ENCODE measurements at places on chromosomes 5 and 9.
A peak's percentile ranks its signal among the peaks of the same experiment; 100 is the strongest.

DNA sequence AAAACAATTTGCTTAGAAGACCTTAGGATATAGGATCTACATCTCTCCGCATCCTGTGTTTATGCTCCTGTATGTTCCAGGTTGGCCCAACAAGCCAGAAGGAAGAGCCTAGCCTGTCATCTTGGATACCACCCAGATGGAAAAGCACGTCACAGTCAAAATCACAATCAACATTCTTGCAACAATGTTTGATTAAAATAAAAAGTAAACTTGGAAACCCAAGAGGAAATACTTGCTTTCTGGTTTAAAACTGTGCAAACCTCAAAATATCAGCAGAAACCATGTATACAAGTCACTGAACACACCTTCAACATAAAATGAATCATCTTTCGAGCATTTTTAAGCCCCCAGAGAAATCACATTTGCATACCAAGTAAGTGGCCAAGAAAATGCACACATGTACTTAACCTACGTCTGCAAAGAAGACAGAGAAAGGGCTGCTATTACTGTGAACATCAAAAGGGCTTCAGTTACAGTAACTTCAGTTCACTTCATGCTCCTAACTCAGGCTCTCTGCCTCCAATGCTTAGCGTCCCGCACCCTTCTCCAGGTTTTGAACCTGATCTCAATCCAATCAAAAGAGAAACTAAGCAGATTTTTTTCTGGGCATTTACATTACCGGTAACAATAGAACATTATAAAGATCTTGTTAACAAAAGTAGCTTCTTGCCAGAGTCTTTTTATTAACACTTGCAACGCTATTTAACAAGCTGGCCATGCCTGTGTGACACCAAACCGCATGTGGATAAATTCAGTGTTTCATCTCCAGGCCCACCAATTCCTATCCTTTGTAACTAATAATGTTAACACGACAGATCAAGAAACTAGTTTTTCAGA lies 1.3 kb downstream of the ENC1 start:
- no peak for DNase-seq

DNA sequence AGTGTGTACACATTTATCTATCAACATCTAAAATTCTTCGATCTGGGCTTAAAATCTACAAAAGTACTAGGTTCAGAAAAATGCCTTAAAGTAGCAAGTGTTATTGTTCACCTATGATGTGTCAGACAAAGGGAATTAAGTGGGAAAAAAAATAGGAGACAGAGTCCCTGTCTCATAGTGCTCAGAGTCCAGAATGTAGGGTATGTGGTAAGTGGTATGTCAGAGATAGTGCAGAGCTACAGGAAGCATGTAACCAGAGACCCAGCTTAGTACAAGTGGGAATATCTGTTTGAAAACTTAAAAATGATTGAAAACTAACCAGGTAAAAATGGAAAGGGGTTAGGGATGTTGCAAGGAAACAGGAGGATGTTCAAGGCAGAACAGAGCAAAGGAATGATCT lies 482.8 kb downstream of the ELAVL2 start:
- no peak for DNase-seq

DNA sequence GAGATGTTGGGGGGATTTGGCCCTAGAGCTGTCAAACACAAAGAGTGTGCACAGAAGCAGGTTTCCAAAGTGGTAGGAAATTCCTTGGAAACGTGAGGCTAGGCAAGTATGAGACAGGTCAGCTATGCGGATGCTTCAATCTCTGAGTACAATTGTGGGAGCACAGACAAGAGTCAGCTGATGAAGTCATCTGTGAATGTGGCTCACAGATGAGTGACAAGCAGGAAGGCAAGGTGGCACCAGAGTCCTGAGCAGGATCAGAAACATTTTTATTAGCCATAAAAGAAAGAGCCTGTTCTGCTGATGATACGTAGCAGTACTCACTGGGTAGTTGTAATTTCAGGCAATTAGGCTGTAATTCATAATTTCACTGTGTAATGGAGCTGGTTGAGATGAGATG lies 117.0 kb downstream of the DCP2 start:
- no peak for DNase-seq

DNA sequence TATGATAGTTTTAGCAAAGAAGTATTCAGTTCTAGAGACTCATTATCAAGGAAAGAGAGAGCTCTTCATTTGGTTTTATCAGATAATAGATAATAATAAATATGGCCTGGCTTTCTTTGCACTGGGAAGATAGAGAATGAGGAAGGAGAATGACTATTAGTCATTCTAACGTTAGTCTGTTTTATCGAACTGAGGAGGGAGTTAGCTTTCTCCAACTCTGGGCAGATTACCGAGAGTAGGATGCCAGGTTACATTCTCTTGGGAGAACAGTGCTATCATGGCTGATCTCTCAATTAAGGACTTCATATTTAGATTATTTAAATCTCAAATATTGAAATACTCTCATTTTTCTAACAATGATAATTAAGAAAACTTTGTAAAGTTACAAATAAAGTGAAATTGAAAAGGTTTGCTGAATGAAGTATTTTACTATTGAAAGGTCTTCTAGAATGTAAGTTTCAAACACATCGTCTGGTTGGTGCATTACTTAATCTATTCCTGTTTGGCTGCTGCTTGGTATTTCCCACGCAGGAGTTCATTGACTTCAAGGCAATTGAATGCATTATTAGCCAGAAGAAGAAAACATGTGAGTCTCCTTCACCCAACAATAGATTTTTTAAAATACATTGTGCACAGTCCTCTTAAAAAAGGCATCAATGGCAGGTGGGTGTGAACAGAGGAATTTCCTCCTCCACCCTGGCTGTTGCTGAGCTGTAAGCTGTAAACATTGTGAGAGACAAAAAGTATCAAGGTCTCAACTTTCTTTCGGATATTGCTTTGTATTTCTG lies 140.8 kb downstream of the C9orf152 start:
- no peak for DNase-seq

DNA sequence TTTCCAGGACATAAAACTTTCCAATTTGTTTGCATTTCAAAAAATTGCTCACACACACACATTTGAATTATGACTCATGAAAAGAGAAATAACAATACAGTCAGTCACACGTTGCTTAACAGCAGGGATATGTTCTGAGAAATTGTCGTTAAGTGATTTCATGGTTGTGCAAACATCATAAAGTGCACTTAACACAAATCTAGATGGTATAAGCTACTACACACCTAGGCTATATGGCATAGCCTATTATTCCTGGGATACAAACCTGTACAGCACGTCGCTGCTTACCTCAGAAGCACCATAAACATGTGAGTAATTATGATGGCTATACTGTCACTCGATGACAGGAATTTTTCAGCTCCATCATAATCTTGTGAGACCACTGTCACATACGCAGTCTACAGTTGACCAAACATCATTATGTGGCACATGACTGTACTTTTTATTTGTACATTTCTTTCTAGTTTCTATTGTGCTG lies 378.2 kb downstream of the ACTL7B start:
- DNase-seq: no peak

DNA sequence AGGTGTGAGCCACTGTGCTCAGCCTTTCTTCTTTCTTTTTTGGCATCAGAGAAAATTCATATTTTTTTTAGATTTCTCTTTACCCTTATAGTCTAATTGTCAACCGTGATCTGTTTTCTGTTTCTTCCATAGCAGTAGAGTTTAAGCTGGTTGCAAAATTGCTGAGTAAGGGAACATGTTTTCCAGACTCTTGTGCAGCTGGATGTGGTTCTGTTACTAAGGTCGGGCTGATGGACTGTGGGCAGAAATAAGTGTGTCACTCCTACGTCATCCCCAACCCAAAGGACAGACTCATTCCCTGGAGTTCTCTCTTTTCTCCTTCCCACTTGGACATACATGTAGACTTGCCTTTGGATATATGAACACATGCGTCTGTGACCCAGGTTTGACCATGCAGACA lies 64.1 kb upstream of the GOLM1 start:
- DNase-seq: no peak

DNA sequence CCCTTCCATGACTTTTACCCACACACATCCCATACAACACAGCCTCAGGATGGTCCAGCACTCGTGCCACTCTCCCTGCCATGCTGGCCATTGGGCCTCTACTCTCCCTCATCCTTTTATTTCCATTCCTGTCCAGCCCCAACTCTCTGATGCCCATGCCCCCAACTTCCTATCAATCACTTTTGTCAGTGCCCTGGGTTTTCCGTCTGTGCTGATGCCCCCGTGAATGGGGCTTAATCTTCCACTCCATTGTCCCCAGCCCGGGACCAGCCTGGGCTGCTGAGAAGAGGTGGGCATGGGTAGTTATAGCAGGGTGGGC lies 12.6 kb upstream of the ACSL6 start:
- no peak for DNase-seq

- no peak for DNase-seq
Observed at GRCh38 chr9:86062845-86063693, 36.3 kb downstream of the GOLM1 start.

GRCh38 chr5:169408171-169408570 lies 107.2 kb upstream of the SLIT3 start:
- DNase-seq: no peak

DNA sequence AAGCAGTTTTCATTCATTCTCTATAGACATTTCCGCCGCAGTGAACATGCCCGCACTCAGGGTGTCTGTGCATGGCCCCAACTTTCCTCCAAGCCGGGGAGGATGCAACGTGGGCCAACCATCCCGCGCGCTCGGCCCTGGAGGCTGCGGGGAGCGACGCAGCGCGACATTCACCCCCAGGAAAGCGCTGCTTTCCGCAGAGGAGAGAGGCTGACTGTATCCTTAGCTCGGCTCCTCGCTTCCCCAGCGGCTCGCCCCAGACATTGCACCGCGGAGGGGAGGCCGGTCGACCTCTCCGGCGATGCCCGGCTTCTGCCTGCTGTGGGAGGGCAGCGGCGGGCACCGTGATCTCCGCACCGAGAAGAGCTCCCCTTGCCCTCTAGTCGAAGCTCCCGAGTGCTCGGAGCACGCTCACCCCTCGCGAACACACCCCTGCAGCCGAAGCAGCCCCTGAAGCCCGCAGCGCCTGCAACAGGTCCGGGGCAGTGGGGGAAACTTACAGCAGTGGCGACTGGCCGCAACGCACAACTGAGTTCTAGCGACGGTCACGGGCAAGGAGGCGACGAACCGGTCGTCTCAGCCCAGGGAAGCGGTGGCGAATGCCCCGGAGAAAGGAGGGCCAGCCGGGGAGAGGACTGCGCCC lies 600 bp downstream of the ENC1 start:
- DNase-seq: no peak

GRCh38 chr5:134289509-134290113 lies 63.7 kb upstream of the PPP2CA start:
- peak; percentile 4 for DNase-seq

DNA sequence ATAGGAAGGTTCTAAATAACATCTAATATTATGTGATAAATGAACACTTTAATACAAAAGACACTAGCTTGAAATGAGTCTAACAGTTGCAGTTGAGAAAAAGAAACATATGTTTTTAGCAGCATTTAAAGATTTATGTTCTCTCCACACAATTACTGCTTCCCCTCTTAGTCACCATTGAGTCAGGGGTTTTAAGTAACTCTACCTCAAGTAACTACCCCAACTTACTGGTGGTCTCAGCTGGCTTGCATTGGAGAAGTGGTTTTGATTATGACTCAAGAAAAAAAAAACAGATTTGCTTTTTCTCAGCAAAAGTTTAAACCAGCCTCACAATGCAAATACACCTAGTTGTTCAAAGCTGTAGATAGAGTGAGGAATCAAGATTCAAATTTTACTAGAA lies 1216.5 kb upstream of the CDH9 start:
- DNase-seq: no peak

DNA sequence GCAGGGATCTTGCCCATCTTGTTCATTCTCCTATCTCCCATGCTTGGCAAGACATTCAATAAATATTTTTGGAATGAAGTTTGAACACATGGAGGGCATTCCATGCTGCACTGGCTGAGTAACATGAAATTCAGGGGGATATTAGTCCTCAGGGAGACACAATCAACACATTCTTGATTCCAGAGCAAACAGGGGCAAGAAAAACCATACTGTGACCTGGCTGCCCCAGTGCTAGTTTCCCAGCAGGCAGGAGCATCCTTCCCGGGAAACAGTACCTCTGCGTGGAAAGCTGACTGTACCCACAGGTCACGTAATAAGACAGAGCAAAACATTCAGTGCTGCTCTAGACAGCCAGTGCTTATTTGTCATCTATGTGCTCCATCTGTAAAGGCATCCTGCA lies 66.3 kb upstream of the SPOCK1 start:
- DNase-seq: no peak

- DNase-seq: no peak
Observed at GRCh38 chr5:114367029-114367428, 5.2 kb downstream of the KCNN2 start.

DNA sequence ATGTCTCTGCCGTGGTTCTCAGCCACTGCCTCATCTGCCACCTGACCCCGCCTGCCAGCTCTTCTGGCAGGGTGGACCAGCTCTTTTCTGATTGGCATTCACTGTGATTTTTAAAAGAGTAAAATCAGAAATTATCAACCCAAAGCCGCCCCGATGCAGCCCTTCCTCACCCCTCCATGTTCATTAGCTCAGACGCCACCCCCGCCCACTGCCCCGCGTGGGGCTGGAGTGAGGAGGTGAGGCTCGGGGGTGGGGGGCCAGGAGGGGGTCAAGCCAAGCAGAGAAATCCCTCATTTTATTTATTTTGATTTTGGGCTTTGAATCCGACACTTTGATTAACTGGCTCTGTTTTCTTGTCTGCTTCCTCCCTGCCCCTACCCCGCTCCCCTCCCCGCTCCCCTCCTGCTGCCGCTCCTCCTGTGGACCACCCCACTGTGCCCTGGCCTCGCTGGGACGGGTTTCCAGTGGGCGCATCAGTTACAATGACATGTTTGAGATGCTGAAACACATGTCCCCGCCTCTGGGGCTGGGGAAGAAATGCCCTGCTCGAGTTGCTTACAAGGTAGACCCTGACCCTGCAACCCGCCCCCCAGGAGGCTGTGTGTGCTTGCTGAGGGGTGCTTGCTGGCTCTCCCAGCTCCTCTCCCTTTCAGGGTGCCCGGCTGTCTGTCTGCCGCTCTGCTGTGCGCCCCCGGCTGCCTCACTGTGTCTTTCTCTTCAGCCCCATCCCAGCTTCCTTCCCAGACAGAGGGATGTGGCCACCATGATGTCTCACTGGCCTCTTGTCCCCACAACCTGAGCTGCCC lies 224.9 kb downstream of the CACNA1B start:
- DNase-seq: no peak
